T follicular helper cell (primary cell): ENCODE measurements at places on chromosomes 1 and 21.

DNA sequence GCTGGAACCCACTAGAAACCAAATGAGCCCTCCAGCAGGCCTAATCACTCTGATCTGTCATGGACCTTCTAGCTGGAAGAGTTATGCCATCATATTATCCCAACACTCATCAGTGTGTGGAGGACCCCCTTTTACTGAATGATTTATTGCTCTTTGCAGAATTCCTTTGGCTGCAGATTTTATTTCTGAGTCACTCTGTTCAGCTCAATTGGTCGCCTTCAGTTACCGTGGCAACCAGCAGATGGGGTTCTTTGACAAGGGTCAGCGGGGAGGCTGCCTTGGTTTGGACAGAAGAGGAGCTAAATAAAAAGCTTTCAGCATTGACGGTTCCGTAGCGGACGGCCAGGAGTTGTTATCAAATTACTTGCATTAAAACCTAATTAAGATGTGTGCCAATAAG is 220.1 kb downstream of the SDCCAG8 start:
- DNase-seq = no peak

DNA sequence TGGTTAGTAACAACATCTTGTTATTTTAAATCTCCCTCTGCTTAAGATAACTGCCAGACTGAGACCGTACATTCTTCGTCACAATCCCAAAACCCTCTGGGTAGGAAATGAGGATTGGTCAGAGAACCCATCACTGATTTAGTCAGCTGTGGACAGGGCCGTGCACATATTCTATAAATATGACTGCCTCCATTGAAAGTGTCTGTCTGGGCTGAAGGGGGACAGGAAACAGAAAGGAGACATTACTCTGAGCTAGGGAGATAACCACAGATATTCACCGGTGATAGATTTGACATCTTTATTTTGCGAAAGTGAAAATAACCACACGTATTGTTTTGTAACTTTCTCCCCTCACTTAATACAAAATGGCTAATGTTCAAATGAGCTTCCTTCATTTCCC is 36.9 kb upstream of the ST6GALNAC5 start:
- DNase-seq = no peak

GRCh38 chr21:42262831-42263231 is 43.9 kb downstream of the ABCG1 start:
- DNase-seq = no peak

- DNase-seq = no peak
These were observed 674 bp downstream of the CEP350 start for GRCh38 chr1:179955287-179955680.

DNA sequence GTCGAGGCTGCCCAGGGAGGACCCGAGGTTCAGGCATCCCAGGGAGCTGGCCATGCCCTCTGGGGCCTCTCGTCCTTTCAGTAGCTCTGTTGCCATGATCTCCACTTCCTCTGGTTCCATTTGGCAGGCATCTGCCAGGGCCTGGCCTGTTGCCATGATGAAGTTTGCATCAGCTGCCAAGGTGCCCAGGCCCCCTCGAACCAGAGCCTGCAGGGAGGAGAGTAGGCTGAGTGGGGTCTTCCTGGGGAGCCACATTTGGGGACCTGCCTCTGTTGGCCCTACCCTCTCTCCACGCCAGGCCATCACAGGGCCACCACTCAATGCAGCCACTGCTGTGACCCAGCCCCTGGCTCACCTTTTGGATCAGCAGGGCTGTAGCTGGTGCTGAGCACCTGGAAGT is 16.4 kb upstream of the KIF21B start:
- no peak for DNase-seq

GRCh38 chr1:160704250-160704649 is 7.4 kb downstream of the CD48 start:
- DNase-seq = no peak

DNA sequence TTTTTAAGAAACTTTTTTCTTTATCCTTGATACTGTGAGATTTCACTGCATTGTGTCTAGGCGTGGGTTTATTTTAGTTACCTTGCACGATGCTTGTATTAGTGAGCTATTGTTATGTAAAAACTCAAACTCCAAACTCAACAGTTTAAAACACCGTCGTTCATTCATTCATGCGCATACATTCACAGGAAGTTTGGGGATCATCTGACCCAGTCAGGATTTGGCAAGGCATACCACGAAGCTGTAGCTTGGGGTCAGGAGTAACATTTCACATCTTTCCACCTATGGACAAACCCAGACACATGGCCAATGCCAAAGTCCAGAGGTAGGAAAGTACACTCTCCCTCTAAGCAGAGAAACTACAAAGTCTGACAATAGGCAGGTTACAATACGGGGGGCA is 324.6 kb upstream of the CHRM3 start:
- DNase-seq = no peak

GRCh38 chr1:98700228-98700627 is 38.7 kb downstream of the SNX7 start:
- no peak for DNase-seq

GRCh38 chr1:199639453-199639852 is 388.1 kb upstream of the NR5A2 start:
- DNase-seq = no peak
